ENCODE measurements at places on chromosomes 16 and 17.

GRCh38 chr16:17339764-17340541 is 130.8 kb downstream of the XYLT1 start:
- DNase-seq, result no peak

GRCh38 chr17:81522491-81523401 is 5.4 kb upstream of the FSCN2 start:
- no peak for DNase-seq

- no peak for DNase-seq
Measured at GRCh38 chr17:31877911-31878702, 19.1 kb upstream of the COPRS start.

DNA sequence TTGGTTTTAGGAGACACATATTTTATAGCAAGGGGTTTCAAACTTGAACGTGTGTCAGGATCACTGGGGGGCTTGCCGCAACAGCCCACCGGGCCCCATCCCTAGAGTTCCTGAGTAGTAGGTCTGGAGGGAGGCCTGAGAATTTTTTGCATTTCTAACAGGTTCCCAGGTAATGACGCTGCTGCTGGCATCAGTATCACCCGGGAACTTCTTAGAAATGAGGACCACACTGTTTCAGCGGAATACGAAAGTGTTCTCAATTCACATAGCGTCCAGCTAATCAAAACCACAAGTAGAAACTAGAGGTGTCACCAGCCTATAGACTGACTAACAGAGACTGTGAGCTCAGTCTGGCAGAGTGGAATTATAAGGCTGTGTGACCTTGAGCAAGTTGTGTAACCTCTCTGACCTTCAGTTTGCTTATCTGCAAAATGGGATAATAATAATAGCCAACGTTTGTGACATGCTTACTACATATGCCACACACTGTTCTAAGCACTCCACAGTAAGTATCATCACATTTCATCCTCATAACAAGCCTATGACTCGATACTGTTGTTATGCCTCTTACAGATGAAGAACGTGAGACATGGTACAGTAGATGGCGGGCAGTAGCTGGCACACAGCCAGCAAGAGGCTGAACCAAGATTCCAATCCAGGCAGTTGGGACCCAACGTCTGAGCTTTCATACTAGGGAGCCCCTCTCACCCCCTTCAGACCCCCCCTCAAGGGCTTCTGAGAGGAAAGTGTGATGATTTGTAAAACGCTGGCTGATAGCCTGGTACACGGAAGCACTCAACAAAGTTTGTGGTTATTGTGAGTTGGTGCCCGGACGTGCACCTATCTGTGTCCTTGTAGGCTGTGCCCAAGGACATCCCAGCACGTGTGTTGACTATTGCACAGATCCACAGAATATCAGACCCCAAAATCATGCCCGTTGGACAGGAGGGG is 4.6 kb upstream of the ICAM2 start:
- DNase-seq, result no peak

GRCh38 chr16:27152121-27152520 is 51.2 kb upstream of the KDM8 start:
- DNase-seq, result no peak

- DNase-seq, result no peak
Measured at GRCh38 chr17:63695889-63696288, 4.0 kb downstream of the LIMD2 start.

- DNase-seq, result no peak
Measured at GRCh38 chr17:34843682-34844081, 117.6 kb downstream of the CCT6B start.

GRCh38 chr17:58344047-58344790 is 7.8 kb downstream of the SUPT4H1 start:
- DNase-seq, result no peak

DNA sequence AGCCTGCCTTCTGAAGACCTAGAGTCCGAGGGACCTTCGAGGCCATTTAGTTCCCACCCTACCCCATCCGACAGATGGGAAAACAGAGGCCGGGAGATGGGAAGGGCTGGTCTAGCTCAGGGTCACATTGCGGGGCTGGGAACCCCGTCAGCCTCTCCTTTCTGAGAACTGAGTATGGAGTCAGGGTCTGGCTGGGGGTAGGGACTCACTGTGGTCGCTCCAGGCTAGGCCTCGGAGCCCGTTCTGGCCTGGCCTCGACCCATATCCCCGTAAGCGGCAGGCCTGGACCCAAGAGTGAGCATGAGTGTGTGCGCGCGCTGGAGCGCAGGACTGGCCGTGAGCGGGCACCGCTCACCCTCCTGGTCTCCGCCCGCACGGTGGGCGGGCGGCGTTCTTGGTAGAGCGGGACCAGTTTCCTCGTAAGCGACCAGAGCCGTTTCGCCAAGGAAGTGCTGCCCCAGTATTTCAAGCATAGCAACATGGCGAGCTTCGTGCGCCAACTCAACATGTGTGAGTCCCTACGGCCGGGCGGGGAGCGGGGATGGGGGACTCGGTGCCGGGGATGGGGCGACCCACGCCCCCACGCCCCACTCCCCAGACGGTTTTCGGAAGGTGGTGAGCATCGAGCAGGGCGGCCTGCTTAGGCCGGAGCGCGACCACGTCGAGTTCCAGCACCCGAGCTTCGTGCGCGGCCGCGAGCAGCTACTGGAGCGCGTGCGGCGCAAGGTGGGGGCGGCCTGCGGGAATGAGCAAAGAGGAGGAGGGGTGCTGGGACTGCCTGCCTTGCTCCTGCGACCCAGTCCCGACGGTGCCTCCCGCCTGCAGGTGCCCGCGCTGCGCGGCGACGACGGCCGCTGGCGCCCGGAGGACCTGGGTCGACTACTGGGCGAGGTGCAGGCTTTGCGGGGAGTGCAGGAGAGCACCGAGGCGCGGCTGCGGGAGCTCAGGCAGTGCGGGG is 855 bp downstream of the HSF4 start:
- no peak for DNase-seq
